ENCODE measurements at places on chromosomes 3 and 15. TPM values are rescaled to one million over a fixed set of nuclear protein-coding genes. Genes with fewer than 3 reads are reported as not detected.

DNA sequence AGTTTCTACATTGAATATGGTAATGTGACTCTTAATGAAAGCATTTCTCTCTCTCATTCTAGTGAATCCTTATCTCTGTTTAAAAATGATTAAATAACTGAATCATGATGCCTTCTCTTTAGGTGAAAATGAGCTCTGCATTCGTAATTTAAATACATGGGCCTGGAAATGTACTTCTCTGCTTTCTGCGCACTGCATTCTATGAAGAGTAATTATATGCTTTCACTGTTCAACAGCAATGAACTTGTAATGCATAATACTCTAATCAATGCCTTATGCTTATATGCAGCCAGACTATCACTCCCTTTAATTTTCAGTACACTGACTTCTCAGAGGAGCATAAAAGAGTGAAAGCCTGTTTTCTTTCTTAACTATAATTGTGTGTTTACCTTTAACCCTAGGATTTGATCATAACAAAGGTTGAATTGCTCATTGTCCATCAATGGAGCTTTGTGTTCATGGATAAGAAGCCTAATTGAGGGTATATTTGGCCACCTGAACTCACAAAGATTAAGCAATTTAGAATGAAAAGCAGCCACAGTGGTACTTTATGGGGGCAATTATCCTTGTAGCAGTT is 330.8 kb upstream of the PDZRN3 start:
- H3K4me3 ChIP-seq: no peak overlapping the region
- no peak overlapping the region for H3K27ac ChIP-seq
- H3K4me1 ChIP-seq: no peaks in the 10 kb centered on the region
- H3K36me3 ChIP-seq: no peaks in the 10 kb centered on the region

DNA sequence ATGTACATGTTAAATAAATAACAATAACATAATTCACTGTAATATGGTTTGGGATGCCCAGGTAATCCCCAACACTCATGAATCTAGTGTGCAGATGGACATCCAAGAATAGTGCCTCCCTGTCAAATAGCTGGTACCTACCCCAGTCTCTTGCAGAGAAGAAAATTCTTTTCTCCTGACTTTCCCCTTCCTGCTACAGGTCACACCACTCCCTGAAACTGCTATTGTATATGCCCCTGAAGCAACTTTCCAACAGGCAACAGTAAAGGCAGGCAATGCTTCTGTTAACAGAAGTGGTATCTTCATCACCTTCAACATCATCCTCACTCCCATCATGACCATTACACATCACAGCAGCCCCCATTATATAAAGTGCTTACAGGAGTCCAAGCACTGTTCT is 431.6 kb downstream of the MAGI1 start:
- no peaks in the 10 kb centered on the region for H3K4me1 ChIP-seq
- no peaks in the 10 kb centered on the region for H3K27me3 ChIP-seq
- H3K36me3 ChIP-seq: no peaks in the 10 kb centered on the region
- H3K27ac ChIP-seq: no peak overlapping the region
- H3K4me3 ChIP-seq: no peak overlapping the region
- no peak for DNase-seq

DNA sequence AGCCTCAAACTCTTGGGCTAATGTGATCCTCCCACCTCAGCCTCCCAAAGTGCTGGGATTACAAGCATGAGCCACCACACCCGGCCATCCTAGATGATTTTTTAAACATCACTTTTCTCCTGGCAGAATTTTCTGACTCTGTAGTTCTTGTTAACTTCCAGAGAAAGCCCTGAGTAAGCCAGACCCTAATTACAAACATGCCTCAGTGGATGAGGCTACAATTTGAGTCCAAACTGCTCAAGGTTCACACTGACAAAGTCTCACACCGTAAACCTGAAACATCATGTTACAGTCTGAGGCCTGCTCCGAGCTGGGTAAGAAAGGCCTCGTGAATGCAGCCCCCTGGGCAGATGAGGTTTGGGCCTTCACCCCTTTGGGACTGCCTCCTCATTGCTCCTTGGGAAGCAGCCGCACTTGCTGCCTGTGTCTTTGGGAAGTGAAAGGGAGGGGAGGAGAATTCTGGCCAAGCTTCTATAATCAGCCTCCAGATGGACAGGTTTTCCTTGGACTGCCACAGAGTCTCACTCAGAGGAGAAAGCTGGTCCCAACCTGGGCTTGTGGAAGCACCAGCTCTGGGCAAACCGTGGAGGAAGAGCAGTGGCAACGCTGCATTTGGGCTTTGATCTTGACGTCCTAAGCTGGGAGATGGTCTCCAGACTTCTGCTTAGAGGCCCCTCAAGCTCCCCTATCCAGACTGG is 46.0 kb downstream of the CA12 start:
- H3K27ac ChIP-seq: no peak overlapping the region
- no peak for DNase-seq
- H3K36me3 ChIP-seq: peaks cover 10% of the 10 kb centered on the region
- H3K27me3 ChIP-seq: no peaks in the 10 kb centered on the region
- H3K4me1 ChIP-seq: no peaks in the 10 kb centered on the region

- no peaks in the 10 kb centered on the region for H3K36me3 ChIP-seq
- no peak for DNase-seq
- no peak overlapping the region for H3K4me3 ChIP-seq
- no peaks in the 10 kb centered on the region for H3K27me3 ChIP-seq
- H3K4me1 ChIP-seq: no peaks in the 10 kb centered on the region
These were observed 271.5 kb upstream of the DCBLD2 start for GRCh38 chr3:99172736-99173657.

DNA sequence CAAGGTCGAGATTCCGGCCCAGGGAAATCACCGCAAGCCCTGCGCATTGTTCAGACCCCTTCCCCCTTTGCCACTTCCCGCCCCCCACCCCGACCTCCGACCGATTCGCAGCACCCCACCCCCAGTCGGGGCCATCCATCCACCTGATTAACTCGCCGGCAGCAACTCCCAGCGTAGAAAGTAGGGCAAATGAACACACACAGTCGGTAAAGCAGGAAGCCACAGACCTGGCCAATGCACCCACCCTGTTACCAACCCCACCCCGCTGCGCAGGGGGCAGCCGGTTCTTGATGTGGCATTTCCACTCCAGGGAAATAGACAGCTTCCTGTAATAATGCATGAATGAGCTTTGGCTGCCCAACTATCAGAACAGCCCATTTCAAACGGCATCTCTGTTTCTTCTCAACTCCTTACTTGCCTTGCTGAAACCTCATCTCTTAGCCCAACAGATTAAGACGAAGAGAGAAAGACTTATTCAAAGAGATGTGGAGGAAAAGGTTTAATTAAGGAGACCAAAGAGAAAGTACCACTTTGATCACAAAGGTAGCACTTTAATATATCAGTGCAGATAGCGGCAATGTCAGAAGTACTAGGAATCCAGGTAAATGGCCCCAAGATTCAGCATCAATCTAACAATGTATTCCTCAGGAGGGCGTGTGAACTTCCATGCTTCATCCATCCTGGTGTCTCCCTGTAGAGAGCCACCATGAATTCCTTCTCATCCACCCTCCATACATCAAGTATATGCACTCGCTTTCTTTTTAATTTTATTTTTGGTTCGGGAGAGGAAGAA is 1.9 kb downstream of the TNIK start:
- peak overlapping the region; percentile 87 for H3K27ac ChIP-seq
- H3K36me3 ChIP-seq: no peaks in the 10 kb centered on the region
- DNase-seq: no peak
- H3K27me3 ChIP-seq: no peaks in the 10 kb centered on the region
- H3K4me1 ChIP-seq: peaks cover 9% of the 10 kb centered on the region

- H3K4me1 ChIP-seq: peaks cover 17% of the 10 kb centered on the region
- H3K4me3 ChIP-seq: no peak overlapping the region
- DNase-seq: no peak
- H3K27me3 ChIP-seq: no peaks in the 10 kb centered on the region
These were observed 47.9 kb downstream of the SEMA3G start for GRCh38 chr3:52396907-52397591.

DNA sequence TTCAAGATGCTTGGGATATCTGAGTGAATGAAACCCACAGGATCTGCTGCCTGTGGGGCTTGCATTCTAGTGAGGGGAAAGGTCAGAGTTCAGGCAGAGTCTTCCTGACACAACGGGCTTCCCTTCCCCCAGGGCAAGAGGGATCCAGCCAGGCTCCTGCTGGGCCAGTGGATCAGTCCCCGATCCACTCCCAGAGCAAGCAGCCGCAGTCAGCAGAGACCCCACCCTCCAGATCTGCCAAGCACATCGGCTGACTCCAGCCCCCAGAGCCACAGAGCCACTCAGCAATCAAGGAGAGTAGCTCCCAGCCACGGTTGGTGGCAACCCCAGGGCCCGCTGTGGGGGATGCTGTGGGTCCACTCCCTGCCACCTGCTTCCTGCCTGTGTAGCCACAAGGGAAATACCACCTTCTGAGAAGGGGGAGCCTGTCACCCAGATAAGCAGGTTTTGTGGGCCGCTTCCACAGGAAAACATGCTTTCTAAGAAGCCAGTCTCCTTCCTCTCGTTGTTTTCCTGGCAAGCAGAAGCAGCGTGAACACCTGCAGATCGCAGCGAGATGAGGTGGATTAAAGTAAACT is 44.9 kb downstream of the CPN2 start:
- DNase-seq: no peak
- H3K4me1 ChIP-seq: peaks cover 32% of the 10 kb centered on the region
- H3K27me3 ChIP-seq: no peaks in the 10 kb centered on the region

- no peaks in the 10 kb centered on the region for H3K27me3 ChIP-seq
- H3K4me1 ChIP-seq: peaks cover 27% of the 10 kb centered on the region
- no peak overlapping the region for H3K4me3 ChIP-seq
- no peak for DNase-seq
- H3K36me3 ChIP-seq: no peaks in the 10 kb centered on the region
These were observed 55.2 kb downstream of the TIPARP start for GRCh38 chr3:156729460-156730179.

DNA sequence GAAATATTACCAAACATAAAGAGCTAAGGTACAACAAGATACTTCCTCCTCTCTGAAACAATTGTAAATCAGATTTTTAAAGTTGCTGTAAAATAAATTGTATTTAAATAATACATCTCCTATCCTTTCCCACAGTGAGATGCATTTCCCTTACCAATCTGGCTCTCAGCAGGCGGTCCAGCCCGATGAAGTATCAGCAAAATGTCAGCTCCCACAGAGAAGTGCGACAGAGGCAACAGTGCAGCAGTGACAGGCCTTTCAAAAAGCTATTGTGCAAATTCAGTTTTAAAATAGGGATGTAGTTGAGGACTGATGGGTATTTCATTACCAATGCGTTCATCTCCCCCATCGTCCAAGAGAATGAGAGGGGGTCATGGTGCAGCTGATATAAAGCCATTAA is 733.2 kb upstream of the GOLIM4 start:
- no peaks in the 10 kb centered on the region for H3K36me3 ChIP-seq
- H3K4me1 ChIP-seq: no peaks in the 10 kb centered on the region
- no peak for DNase-seq
- H3K4me3 ChIP-seq: no peak overlapping the region

- no peak overlapping the region for H3K4me3 ChIP-seq
- no peaks in the 10 kb centered on the region for H3K36me3 ChIP-seq
- no peak overlapping the region for H3K27ac ChIP-seq
- DNase-seq: no peak
- no peaks in the 10 kb centered on the region for H3K4me1 ChIP-seq
- no peaks in the 10 kb centered on the region for H3K27me3 ChIP-seq
These were observed 60.2 kb upstream of the CDAN1 start for GRCh38 chr15:42796955-42797782.

- no peaks in the 10 kb centered on the region for H3K36me3 ChIP-seq
- DNase-seq: no peak
- H3K27me3 ChIP-seq: no peaks in the 10 kb centered on the region
- H3K4me3 ChIP-seq: no peak overlapping the region
- peak overlapping the region; percentile 77 for H3K27ac ChIP-seq
These were observed 271.2 kb upstream of the CTDSPL start for GRCh38 chr3:37590328-37591079.

DNA sequence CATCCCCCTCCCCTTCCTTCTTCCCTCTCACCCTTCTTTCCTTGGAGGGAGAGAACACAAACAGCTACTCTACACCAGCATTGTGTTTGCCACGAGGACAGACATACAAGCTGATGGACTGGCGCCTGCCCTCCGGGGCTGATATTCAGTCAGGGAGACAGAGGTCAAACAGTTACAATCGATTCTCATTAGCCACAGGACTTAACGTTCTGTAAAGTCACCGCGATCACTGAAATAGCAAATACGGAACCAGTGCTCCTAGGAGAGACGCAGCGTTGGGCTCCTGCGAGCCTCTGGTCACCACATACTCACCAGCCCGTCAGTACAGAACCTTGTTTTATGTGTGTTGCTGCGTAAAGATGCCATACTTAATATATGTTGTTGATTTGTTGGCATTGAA is 108.8 kb downstream of the LRRK1 start:
- no peaks in the 10 kb centered on the region for H3K36me3 ChIP-seq
- no peaks in the 10 kb centered on the region for H3K27me3 ChIP-seq
- no peak for DNase-seq
- no peak overlapping the region for H3K27ac ChIP-seq
- no peaks in the 10 kb centered on the region for H3K4me1 ChIP-seq
- H3K4me3 ChIP-seq: no peak overlapping the region

DNA sequence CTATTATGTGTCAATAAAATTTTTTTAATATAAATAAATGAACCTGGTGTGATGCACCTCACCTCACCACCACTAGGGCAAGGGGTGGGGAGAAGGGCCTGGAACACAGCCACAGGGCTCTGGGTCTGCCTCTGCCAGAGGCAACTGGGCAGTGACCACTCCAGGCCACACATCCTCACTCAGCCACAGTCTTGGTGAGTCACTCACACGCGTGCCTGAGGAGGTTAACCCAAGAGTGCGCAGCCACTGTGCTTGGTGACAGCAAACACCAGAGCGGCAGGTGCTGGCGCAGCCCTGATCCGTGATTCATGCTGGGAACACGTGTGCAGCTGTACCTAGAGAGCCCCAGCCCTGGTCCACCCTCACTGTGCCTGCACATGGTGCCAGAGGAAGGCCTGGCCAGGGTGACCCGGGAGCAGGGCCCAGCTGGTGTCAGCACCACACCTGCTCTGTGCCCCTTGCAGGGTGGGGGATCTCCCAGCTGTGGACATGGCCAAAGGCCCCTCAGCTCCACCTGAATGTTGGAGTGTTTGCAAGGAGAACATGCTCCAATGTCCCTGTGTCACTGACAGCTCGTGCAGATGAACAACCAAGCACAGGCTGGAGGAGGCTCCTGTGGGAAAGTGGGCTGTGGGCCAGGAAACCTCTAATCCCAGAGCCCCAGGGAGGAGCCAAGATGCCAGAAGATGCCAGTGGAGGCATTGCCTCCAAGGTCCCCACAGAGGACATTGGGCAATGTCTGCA is 2.1 kb downstream of the SLC41A3 start:
- H3K27ac ChIP-seq: peak overlapping the region; percentile 98
- peaks cover 4% of the 10 kb centered on the region for H3K36me3 ChIP-seq
- H3K4me3 ChIP-seq: no peak overlapping the region
- DNase-seq: no peak
- peaks cover 5% of the 10 kb centered on the region for H3K4me1 ChIP-seq
- no peaks in the 10 kb centered on the region for H3K27me3 ChIP-seq

The ATRIP gene
- 8.2 TPM for total RNA-seq

The C3orf22 gene
- total RNA-seq: not detected

The CCK gene
- total RNA-seq: not detected

All from esophagus squamous epithelium (tissue), 5 donors.